ENCODE measurements at places on chromosomes 11 and 22.

GRCh38 chr11:76803023-76803422 is 19.9 kb downstream of the TSKU start:
- no peak for DNase-seq

GRCh38 chr22:25404556-25404927 is 159.9 kb upstream of the GRK3 start:
- DNase-seq: no peak

DNA sequence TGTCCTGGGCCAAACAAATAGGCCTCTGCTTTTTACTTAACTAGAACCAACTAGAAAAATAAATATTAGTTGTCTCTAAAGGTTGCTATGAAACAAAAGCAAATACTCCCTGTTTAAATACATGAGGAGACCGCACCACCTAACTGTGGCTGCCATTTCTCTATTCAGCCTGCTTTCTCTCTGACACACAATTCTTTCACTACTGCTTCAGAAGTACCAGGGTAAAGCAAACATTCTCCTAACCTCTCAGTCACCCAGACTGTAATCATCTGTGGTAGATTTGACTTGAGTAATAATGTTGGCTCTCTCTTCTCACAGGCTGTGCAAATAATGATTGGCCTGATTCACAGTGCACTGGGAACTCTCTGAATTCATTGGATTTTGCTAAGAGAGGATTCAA is 41.0 kb upstream of the MS4A8 start:
- DNase-seq: no peak

GRCh38 chr11:47477323-47477722 is 28.4 kb upstream of the RAPSN start:
- no peak for DNase-seq

DNA sequence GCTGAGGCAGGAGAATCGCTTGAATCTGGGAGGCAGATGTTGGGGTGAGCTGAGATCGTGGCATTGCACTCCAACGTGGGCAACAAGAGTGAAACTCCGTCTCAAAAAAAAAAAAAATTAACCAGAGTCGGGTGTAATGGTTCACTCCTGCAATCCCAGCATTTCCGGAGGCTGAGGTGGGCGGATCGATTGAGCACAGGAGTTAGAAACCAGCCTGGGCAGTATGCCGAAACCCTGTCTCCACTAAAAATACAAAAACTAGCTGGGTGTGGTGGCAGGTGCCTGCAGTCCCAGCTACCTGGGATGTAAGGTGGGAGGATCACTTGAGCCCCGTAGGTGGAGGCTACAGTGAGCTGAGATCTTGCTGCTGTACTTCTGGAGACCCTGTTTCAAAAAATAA is 1.5 kb downstream of the RANGAP1 start:
- no peak for DNase-seq

DNA sequence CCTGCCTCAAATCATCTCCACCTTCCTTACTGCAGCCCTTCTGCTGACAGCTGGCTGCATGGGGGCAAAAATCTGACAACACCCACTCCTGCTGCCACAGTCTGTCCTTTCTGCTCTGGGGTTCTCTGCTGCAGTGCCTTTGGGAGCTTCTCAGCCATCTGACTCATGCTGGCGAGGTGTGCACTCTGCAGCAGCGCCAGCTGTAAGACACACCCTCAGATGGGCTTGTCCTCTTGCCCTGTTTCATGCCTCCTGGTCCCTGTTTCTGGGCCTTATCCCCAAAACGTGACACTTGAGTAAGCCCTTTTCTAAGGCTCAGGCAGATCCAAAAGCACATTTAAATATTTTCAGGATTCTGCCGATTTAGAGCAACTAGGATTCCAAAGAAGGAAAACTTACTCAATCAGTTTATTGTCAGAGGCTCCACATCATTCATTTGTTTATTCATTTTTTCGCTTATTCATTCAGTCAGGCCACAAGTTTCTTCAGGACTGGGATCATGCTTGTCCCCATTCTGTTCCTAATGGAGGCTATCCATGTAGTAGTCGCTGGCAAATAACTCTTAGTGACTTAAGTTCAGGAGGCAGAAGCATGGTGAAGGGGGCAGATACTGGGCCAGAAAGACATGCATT is 60.2 kb downstream of the SMIM38 start:
- DNase-seq: no peak

DNA sequence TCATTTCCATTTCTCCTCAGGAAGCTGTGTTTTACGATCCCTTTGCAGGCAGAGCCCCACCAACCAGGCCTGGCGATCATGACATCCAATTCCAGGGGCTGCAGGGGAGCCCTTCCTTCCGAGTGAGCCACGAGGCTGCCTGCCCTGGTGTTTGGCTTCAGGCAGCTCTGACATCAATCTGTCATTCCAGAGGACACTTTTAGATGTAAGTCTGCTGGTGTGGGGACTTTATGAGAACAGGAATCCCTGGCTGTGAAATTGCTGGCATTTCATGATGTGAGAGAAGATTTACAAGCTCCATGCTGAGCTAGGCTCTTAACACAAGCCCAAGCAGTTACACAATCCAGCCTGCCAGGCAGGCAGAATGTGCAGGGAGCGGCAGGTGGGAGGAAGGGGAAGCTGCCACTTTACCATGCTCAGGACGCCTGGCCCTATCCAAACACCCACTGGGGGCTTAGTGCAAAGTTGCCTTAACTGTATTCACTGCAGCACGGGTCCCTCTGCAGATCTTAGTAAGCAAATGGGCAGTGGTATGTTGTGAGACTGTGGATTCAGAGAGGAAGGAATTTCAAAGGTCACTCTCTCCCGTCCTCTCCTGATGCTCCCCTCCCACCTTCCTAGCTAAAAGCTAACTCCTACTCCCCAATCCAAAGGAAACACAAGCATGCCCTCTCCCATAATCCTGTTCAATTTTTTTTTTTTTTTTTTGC is 43.4 kb upstream of the MICAL2 start:
- DNase-seq: no peak

- DNase-seq: no peak
Observed at GRCh38 chr22:49855251-49855911, 1.7 kb downstream of the ZBED4 start.
